NAMALWA (cell line): ENCODE measurements at places on chromosomes 12 and 14.

DNA sequence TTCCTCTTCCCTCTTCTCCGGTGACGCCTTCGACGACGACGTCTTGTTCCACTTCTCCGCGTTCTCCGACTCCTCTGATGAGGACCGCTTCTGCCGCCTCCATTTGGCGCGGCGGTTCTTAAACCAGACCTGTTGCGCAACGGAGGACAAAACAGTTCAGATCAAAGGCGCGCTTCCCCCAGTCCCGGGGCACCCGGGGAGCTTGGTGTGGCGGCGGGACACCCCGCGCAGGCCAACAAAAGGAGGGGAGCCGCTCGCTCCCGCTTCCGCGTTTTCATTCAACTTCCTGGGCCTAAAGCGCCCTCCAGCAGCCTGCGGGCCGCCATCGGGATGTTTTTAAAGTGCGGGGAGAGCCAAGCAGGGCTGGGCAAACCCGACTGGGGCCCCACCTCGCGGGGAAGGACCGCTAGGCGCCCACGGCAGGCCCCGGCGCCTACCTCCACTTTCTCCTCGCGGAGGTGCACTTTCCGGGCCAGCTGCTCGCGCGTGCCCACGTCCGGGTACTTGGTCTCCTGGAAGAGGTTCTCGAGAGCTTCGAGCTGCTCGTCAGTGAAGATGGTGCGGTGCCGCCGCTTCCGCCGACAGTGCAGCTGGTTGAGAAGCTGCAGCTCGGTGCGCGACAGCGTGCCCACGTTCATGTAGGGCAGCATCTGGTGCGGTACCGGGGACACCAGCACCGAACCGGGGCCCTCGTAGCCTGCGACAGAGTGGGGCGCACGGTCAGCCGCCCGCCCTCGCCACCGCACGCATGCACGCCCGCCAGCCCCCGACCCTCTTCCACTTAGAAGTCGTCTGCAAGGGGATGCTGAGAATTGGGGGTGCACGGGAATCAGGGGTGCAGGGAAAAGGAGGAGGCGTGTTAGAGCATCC, 1.2 kb downstream of the GSC start:
- no peak for DNase-seq

DNA sequence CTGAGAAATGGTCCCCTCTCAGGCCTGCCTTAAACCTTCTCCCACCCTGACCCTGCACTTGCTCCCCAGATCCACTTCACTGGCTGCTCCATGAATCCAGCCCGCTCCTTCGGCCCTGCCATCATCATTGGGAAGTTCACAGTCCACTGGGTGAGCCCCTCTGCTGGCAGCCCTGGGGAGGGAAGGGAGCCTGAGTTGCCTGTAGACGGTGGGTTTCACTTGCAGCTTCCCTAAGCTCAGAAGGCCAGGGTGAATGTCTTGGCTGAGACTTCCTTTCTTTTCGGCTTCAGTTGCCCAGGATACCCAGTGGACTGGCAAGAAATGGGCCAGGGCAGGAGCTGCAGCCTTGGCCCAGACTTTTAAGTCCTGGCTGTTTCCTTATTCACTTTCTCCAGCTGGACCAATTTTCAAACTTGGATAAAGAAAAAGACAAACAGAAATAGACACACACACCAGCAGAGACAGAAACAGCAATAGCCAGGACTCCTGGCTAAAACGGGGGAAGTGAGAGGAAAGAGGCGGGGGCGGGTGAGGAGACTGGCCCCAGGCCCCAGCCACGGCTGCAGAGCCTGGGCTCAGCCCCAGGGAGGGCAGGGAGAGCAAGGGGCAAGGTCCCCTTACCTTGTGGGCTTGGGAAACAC, 2.0 kb downstream of the AQP6 start:
- DNase-seq: no peak

DNA sequence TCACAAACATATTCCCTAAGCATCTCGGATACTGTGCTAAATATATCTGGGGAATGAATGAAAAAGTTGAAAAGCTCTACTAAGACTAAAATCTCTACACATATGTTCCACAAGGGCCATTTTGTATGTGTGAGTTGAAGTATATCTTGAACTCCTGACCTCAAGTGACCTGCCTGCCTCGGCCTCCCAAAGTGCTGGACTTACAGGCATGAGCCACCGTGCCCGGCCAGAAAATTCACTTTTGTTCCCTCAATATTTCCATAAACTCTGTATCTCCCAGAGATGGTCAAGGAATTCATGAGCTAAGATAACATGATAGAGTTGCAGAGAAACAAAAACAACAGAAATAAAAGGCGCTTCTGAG, 1.5 kb upstream of the TUBA1C start:
- no peak for DNase-seq

GRCh38 chr12:130870442-130871285, 1.2 kb upstream of the RAN start:
- peak; percentile 95 for DNase-seq

GRCh38 chr12:67578976-67579661, 69.4 kb upstream of the DYRK2 start:
- DNase-seq: no peak

- no peak for DNase-seq
Observed at GRCh38 chr12:100896192-100896591, 101.6 kb downstream of the ANO4 start.

DNA sequence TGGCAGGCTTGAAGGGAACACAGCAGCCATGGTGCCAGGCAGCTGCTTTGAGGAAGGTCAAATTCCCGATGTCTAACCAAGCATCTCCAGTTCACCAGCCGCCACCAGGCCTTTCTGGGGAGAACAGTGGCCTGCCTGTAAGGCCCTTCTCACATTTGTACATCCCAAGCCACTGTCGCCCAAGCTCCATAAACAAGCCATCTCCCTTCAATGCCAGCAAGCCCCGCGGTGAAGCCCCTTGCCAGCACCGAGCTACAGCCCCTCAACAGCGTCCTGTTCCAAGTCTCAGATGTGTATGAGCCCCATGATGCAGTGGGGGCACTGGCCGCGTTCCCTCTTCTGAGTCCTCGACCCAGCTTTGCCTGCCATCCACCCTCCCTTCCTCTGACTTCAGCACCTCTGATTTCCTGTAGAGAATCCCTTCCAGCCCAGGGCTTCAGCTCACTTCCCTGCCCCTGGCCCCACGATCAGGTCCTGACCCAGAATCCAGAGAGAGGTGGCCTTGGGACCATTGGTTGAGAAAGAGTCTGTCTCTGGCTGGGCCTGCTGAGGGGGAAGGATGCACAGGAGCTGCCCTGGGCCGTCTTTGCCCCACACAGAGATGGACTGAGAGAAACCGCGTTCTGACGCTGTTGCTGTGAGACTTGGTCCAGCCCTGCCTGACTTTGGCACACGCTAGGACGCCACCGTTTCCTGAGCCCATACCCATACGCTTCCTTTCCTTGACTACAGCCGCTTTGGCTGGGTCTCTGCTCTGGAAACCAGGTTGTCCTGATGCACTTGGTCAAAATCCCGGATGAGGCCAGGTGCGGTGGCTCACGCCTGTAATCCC, 1.9 kb upstream of the MMP17 start:
- no peak for DNase-seq

- DNase-seq: no peak
Observed at GRCh38 chr14:38063711-38064320, 143.9 kb upstream of the SSTR1 start.

DNA sequence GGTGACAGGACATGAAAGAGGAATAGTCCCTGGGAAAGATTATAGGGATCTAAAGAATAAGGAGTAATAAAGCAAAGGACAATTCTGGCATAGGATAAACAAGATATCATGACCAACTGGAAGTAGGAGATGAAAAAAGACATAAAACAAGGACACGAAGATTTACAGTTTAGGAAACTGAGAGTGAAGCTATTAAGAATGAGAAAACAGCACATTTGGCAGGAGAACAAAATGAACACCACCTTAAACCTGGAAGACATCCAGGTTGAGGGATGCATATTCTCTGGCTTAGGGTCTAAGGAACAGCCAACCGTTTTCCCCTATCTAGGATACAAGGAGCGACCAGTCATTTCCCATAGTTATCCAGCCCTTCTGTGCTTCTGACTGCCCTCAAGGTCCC, 1.9 kb downstream of the TRIP11 start:
- DNase-seq: no peak

DNA sequence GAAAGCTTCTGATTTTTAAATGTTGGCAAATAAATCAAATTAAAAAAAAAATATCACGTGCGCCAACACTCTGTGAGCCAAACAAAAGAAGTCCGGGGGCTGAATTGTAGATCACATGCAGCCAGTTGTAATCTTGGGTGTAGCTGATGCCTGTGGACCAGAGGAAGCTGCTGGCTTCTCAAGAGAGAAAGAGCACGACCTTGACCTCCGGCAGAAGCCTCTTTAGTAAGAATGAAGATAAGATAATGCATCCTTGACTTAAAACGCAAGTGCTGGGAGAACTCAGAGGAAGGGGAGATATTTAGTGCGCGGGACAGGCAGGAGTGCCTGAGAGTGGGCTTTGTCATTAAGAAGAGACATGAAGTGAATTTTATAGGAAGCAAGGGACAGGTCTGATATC, 162.8 kb upstream of the TBX3 start:
- DNase-seq: no peak

DNA sequence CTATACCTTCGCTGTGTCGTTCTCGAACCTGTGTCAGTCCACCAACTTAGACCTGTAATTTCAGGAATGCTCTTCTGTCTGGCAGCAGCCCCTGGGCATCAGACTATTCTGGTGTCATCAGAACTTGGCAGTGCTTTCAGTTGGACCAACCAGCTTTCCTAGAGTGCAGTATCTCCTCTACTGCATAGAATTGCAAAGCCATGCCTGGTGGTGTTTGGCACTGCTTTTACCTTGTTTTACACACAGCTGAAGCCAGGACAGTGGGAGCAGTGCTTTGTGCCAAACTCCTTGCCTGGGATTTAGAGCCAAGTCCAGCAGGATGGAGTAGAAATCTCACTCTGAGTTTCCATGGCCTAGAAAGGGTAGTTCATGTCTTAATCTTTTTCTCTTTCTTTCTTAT, 1.5 kb downstream of the FLVCR2 start:
- no peak for DNase-seq

- no peak for DNase-seq
Observed at GRCh38 chr12:47225356-47225755, 145.6 kb upstream of the AMIGO2 start.

GRCh38 chr12:107843351-107844311, 69.1 kb downstream of the ASCL4 start:
- DNase-seq: no peak

- no peak for DNase-seq
Observed at GRCh38 chr12:96164951-96165811, 29.0 kb upstream of the ELK3 start.

DNA sequence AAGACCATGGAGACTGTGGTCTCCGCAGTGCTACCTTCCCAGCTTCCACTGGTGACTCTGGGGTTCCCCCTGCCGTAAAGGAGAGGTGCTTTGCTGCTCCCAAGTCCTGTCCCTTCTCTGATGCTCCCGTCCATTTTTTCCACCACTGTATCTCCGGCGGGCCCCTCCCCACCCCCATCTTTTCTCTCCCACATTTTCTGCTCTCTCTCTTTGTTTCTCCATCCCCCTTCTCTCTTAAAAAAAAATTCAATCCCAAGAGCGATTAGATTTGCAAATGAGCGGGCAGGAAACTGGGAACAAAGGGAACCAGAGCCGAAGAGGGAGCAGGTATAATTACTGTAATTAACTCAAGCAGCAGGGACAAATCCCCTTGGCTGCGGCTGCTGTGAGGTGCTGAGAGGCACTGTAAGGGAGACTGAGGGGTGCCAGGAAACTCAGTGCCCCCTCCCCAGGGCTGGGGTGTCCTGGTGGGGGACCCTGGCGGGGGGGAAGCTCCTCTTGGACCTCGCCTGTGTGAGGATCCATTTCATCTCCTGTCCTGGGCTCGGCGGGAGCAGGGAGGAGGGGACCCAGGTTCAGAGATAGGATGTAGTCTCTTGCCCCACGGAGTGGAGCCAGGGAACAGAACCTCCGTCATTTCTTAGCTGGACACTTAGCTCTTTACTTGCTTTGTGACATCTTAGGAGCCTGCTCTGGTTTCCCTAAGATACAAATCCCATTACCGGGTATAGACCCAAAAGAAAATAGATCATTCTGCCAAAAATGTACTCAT, 140.4 kb upstream of the NRXN3 start:
- DNase-seq: no peak

DNA sequence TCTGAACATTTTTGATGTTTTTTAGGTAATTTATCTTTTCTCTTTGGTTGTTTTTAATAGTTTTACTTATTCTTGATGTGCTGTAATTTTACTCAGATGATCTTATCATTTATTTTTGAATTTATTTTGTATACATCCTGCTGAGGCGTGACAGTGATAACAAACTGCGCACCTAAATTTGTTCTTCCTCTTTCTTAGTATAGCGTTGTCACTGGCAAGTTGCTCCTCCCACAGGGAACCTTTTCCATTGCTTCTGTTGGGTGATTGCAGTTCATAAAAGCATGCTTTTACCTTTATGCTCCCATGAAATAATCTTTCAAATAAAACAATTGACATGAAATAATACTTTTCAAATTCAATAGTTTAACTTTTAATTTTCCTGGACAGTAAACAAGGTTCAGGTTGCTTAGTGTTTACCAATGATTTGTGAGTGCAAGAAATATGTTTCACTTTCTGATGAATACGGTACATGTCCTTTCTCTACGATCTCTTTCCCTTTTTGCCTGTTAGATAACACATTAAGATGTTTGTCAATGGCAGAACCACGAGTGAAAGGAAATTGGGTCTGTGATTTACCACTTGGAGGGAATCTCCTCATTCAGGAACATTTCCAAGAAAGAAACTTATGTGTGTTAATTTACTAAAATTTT, 223.3 kb downstream of the CCDC91 start:
- peak; percentile 19 for DNase-seq

- DNase-seq: no peak
Observed at GRCh38 chr12:104796475-104796862, 161.6 kb downstream of the SLC41A2 start.

DNA sequence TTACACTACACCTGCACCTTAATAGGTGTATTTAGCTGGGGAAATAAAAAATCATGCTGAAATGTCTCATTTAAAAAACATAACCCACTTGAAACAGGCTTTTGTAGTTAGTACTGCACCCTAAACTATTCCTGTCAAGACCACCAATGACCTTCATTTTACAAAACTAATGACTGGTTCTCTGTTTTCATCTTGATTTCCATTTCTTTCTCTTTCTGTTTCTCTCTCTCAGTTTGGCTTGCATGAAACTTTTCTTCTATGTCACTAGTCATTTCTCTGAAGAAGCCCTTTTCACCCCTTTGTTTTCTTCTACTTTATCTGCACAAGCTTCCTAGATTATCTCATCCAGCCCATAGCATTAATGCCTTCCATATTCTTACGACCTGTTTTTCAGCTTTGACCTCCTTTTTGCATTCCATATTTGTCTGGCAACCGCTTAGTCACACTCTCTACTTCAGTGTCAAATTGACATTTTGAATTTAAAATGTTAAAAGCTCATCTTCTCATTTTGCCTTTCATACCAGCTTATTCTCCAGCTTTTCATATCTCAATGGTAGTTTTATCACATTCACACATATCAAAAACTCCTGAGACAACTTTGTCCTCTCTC, 32.7 kb upstream of the KLRF1 start:
- DNase-seq: peak; percentile 33

DNA sequence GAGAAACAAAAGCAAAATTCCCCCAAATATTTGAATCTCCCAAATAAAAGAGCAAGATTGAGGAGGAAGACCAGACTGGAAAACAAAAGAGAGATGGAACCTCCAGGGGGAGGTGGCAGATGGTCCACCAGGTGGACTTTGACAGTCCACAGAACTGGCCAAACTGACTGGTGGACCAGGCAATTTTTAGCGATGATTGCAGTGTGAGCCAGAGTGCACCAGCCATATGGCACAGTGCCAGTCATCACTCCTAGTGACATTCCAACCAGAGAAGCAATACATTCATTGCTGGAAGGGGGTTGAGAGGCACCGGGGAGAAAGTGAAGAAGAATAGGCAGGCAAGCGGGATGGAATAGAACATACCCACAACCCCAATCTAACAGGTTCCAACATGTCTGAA, 182.9 kb downstream of the EXOC5 start:
- DNase-seq: no peak

GRCh38 chr12:51449580-51450246, 25.1 kb downstream of the SLC4A8 start:
- no peak for DNase-seq
